ENCODE measurements at places on chromosomes 2 and 18. TPM values are rescaled to one million over a fixed set of nuclear protein-coding genes. Genes with fewer than 3 reads are reported as not detected.

DNA sequence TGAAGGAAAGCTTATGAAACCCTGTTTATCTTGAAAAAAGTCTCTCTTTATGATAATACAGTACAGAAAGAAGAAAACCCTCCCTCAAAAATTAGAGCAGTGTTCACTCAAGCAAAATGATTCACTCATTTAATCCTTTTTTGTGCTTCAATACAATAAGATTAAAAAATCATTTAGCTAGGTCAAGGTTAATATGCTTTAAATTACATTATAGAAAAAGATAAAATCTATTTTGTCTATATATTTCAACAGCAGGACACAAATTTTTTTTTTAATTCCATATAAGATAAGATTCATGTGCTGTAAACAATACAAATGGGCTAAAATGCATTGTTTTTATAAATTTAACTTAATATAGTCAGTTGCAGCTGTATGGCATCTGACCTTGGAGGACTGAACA lies 176.9 kb downstream of the KCNE4 start:
- DNase-seq: no peak

DNA sequence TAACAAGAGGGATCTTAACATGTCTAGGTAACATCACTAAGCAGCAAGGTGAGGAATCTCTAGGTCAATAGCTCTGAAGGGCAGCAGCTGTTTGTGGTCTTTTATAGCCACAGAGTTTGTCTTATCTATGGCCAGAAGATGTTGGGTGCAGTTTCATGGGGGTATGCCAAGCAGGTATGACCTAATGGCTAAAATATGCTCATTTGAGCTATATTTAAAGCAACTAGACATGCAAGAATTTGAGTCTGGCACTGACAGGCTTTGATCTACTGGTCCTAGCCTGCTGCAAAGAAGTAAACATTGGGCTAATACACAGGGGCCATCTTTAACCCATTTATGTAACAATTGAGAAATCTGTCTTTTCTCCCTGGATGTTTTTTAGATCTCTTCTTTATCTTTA lies 13.9 kb upstream of the UGP2 start:
- DNase-seq: no peak

DNA sequence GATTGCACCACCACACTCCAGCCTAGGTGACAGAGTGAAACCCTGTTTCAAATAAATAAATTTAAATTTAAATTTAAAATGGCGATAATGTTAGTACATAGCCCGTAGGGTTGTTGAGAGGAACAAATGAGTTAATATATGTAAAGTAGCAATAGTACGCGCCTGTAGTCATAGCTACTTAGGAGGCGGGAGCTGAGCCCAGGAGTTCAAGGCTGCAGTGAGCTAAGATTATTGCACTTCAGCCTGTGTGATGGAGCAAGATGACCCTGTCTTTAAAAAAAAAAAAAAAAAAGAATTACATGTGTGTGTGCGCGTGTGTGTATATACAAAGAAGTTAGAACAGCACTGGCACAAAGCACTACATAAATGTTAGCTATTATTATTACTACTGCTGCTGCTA lies 117.4 kb upstream of the ARL5A start:
- no peak for DNase-seq

DNA sequence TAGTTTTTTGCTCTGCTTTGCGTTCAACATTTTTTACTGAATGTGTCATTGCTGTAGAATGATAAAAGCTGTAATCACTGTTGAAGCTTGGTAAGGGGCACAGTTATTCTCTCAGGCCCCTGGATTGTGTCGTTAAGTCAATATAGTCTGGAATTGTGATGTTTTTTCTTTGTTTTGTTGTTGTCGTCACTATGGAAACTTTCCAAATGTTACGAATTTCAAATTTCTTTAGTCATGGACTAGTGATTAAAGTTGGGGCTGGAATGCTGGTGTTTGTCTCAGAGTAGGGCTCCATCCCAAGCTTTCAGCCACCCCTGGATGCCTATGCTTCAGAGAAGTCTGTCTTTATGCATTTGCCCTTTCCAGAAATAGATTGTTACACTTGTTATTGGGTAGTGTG lies 287.2 kb downstream of the CDH19 start:
- no peak for DNase-seq

DNA sequence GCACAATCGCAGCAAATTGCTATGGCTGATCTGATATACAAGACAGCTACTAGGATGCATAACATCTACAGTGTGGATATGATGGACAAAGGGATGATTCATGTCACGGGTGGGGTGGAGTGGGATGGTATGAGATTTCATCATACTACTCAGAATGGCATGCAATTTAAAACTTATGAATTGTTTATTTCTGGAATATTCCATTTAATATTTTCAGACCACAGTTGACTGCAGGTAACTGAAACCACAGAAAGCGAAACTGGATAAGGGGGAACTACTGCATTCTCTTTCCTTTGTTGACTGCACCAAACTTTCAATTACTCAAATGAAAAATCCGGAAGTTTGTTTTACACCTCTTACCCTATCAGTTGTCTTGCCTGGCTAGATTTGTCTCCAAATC lies 94.4 kb upstream of the NEUROD1 start:
- no peak for DNase-seq

DNA sequence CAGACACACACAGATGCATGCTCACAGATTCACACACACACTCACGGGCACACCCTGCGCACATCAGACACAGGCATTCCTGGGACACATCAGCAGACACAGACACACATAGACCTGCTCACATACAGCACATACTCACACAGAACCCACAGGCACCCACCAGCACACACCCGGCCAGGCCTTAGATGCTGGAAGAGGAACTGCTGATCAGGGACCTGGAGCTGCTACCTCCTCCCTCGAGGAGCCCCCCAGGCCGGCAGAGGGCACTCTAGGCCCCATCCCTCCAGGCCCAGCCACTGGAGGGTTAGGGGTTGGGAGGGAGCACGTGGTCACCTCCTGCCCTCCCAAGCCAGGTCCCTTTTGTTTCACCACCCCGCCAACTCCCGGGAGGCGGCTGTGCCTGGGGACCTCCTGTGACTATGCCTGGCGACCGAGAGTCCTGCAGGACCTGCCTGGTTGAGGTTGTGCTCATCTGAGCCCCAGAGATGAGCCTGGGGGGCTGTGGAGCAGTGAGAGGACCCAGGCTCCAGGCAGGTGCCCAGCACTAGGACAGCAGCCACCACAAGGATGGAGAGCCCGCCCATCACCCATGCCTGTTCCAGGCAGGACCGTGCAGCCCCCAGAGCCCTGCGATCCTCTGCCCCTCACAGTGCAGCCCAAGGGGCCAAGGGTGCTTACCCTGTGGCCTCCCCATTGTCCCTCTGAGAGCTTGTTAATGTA lies 21.0 kb upstream of the PTMA start:
- DNase-seq: peak; percentile 79

DNA sequence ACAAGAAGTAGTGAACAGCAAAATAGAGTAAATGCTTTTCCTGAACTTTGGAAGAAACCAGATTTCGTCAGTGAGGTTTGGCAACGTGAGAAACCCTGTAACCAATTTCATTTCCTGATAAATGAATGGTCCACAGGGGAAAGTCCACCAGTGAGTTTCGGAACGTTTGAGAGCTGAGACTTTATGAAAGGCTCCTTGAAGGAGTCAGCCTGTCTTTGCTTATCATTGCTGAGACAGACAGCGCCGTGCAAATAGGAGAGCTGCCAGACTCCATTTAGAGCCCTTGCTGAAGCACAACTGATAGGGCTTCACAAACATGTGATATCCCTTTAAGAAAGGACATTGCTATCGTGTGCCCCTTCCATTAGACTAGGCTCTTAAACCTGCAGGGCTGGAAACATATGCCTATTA lies 121.8 kb upstream of the SMAD7 start:
- DNase-seq: no peak

GRCh38 chr2:126836761-126837679 lies 61.7 kb upstream of the TEX51 start:
- DNase-seq: no peak

DNA sequence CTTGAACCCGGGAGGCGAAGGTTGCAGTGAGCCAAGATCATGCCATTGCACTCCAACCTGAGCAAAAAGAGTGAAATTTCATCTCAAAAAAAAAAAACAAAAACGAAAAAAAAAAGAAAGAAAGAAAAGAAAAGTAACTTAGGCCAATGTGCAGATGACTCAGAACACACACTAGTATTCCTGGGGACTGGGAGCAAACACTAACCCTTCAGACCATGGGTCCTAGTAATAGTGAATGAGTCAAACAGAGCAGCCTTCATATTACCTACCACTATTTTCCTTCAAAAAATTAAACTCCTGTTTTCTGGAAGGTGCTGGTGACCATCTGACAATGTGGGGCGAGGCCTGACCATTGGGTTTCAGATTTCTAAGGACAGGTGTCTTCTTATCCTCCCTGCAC lies 253.4 kb downstream of the PIEZO2 start:
- DNase-seq: no peak

- no peak for DNase-seq
These were observed 616 bp downstream of the EML6 start for GRCh38 chr2:54723996-54724559.

- DNase-seq: no peak
These were observed 42.0 kb downstream of the WDR33 start for GRCh38 chr2:127768775-127769479.

DNA sequence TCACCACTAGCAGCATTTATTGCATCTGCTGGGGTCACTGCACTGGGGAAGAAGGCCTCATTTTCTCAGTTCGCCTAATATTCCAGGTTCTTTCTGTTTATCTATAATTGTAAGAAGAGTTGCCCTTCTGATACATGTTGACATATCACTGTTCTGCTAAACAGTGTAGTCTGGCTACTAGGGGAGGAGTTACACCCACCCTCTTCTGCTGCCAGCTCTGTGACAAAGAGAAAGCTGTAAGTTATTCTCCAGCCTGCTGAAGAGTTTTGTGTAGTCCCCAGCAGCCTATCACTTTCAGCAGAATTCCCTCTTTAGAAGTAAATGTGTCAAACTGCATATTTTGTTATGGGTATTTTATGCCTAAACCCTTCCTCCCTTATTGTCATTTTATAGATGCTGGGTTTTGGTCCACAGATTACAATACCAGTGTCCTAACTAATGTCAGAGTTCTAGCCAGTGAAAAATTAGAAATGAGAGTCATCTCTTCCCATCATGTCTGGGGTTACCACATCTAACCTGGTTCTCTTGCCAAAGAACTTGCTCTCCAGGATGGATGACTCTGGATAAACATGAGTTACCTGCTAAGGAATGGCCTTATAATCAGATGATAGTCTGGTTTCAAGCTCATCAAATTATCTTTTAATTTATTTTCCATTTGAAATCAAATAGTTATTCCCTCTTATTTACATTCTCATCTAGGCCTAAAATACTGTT lies 5.6 kb upstream of the MBOAT2 start:
- no peak for DNase-seq

- no peak for DNase-seq
These were observed 110.7 kb downstream of the ICA1L start for GRCh38 chr2:202760848-202761247.

DNA sequence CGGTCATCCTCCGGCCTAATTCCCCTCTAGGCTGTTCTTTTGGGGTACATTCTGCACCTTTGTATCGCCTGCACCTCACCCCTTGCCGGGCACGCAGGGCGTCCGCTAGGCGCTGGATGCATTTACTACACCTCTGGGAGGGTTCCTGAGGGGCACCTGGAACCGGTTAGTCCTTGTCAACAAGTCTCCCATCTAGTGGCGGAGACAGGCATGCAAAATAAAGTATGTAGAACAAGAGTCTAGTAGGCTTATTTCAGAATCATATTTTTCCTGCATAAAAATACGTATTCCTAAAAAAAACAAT lies 705 bp upstream of the TEX261 start:
- DNase-seq: no peak

GRCh38 chr2:186543561-186544131 lies 46.2 kb upstream of the ITGAV start:
- no peak for DNase-seq

The TYW5 gene
- total RNA-seq: 8.0 TPM

The PSMA8 gene
- total RNA-seq: not detected

The CDH19 gene
- total RNA-seq: 16.0 TPM

The GPR75 gene
- 30.4 TPM for total RNA-seq

The KIAA2012 gene
- total RNA-seq: 5.8 TPM

The ZRANB3 gene
- 16.0 TPM for total RNA-seq

The HOXD3 gene
- total RNA-seq: not detected

The RPRM gene
- 5.1 TPM for total RNA-seq

The EMILIN2 gene
- total RNA-seq: 5.5 TPM

The SLC8A1 gene
- total RNA-seq: 228 TPM

The BOD1L2 gene
- total RNA-seq: not detected

The CAPN14 gene
- total RNA-seq: 1.9 TPM
